Left lobe of liver (tissue), 2 donors: ENCODE measurements at places on chromosomes 5 and 9. TPM values are rescaled to one million over a fixed set of nuclear protein-coding genes. Genes with fewer than 3 reads are reported as not detected.
A peak's percentile ranks its signal among the peaks of the same experiment; 100 is the strongest.

Gene RPL12
- total RNA-seq, result 307 TPM

GRCh38 chr9:110808599-110808980 lies 140.0 kb downstream of the MUSK start:
- DNase-seq, result no peak

GRCh38 chr5:133402775-133403174 lies 209.6 kb downstream of the FSTL4 start:
- peak; percentile 11 for DNase-seq

Gene C9
- total RNA-seq, result 1,159 TPM

DNA sequence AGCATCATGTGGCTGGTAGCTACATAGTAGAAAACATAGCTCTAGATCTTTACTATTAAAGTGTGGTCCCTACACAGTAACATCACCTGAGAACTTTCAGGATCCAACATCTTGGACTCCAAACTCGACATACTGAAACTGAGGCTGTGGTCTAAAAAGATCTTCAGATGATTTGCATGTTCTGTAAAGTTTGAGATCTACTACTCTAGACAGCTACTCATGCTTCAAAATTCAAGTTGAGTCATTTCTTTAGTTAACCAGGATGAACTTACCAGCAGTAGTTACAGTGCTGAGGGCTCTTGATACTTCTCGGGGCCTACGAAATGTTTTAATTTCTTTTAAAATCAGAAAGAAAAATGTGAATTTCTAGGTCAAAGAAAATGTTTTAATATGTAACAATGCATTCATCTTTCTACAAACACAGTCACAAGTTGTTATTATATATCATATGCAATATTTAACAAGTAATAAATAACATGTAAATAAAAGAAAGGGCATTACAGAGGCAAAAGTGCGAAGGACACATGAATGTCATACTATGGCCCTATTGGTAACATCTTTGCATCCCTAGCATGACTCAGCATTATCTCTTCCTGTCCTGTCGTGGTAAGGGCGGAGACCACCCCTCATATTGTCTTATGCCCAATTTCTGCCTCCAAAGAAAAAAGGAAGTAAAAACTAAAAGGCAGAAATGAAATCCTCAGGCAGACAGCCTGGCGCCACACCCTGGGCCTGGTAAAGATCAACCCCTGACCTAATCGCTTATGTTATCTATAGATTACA lies 563.9 kb upstream of the TLE4 start:
- no peak for DNase-seq
